ENCODE measurements at places on chromosomes 7 and 10.

GRCh38 chr7:1964913-1965578, 267.7 kb downstream of the MAD1L1 start:
- peaks cover 5% of the 10 kb centered on the region for H3K27me3 ChIP-seq
- peaks cover 54% of the 10 kb centered on the region for H3K36me3 ChIP-seq
- H3K4me1 ChIP-seq, result peaks cover 25% of the 10 kb centered on the region
- H3K27ac ChIP-seq, result no peak overlapping the region
- no peak overlapping the region for H3K4me3 ChIP-seq

DNA sequence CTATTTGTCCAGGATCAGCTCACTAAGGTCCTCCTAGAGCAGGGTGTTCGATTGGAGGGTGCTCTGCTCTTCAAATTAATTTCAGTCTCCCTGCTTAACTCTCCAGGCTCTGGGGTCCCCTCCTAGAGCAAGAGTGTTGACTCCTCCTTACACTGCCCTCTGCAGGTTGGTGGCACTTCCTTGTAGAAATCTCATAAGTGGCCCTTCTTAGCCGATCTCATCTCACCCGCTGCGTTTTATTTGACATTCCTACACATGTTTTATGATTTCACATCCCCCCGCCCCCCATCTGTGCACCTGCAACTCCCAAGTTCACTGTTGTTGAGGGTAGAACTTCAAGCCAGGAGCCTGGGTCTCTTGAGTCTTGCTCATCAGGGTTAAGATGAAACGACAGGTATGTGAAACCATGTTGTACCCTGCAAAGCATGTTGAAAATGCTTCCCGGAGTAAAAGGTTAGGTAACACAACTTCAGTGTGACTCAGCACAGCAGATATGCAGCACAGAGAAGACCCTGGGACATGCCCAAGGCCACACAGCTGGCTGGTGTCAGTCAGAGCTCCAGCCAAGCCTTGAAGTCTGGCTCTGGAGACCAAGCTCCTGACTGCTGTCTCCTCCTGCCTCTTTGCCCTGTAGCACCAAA, 171.2 kb downstream of the PRKAG2 start:
- H3K4me3 ChIP-seq, result no peak overlapping the region
- H3K4me1 ChIP-seq, result no peaks in the 10 kb centered on the region
- DNase-seq, result peak; percentile 27
- no peaks in the 10 kb centered on the region for H3K36me3 ChIP-seq
- no peaks in the 10 kb centered on the region for H3K27me3 ChIP-seq

- H3K4me1 ChIP-seq, result no peaks in the 10 kb centered on the region
- H3K27ac ChIP-seq, result no peak overlapping the region
- no peaks in the 10 kb centered on the region for H3K27me3 ChIP-seq
- no peaks in the 10 kb centered on the region for H3K36me3 ChIP-seq
These were observed 276.5 kb downstream of the HDAC9 start for GRCh38 chr7:18771834-18772566.

- peaks cover 3% of the 10 kb centered on the region for H3K36me3 ChIP-seq
- DNase-seq, result no peak
- no peaks in the 10 kb centered on the region for H3K27me3 ChIP-seq
- H3K4me3 ChIP-seq, result no peak overlapping the region
These were observed 36.1 kb downstream of the BTRC start for GRCh38 chr10:101389986-101390531.

DNA sequence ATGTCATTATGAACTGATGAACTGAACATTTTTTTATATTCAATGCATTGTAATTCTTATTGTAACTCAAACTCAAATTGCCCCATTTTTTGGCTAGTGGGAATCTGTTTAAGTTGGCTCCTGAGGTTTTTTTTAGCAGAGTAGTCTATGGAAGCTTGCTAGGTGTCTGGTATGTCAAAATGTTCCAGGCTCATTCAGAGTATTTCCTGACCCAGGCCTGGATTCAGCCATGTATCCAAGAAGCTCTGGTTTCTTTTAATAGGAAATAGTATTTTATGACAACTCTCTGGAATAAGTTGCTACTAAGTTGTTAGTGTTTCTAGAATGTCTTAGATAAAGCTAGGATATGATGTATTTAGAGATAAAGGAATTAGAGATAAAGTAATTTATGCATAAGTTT, 288.0 kb downstream of the ARL4A start:
- no peak for DNase-seq
- peaks cover 3% of the 10 kb centered on the region for H3K27me3 ChIP-seq
- no peaks in the 10 kb centered on the region for H3K4me1 ChIP-seq
- no peaks in the 10 kb centered on the region for H3K36me3 ChIP-seq
- no peak overlapping the region for H3K27ac ChIP-seq

DNA sequence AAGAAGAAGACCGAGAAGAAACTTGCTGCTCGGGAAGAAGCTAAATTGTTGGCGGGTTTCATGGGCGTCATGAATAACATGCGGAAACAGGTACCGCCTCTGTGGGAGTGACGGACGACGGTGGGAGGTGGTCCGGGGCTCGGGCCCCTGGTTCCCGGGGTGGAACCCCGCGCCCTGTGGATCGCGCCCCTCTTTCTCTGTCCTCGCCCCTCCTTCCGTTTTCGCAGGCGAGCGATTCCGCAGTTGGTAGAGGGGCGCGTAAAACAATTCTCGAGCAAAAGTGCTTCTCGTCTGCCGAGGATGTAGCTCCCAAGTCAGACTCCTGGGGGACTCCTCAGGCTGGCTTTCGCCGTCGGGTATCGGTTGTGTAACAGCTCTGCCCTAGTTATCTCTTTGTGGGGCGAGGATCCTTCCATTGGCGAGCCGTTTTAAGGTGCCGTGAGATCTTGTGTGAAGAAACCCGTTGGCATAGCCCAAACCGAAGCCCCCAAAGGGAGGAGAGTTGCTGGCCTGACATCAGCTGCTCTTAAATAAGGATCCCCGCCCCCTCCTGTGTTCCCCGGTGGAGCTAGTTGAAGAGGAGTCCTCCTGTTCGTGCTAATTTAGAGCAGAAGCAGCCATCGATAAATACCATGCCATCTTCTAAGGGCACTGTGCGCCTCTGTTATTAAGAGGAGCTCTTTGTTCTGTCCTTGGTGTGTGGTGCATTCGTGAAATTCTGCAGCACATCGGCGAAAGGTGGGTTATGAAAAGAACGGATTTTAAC, 655 bp downstream of the KLHL7 start:
- H3K4me1 ChIP-seq, result peaks cover 46% of the 10 kb centered on the region
- H3K36me3 ChIP-seq, result no peaks in the 10 kb centered on the region
- H3K27me3 ChIP-seq, result no peaks in the 10 kb centered on the region
- H3K27ac ChIP-seq, result peak overlapping the region; percentile 95

DNA sequence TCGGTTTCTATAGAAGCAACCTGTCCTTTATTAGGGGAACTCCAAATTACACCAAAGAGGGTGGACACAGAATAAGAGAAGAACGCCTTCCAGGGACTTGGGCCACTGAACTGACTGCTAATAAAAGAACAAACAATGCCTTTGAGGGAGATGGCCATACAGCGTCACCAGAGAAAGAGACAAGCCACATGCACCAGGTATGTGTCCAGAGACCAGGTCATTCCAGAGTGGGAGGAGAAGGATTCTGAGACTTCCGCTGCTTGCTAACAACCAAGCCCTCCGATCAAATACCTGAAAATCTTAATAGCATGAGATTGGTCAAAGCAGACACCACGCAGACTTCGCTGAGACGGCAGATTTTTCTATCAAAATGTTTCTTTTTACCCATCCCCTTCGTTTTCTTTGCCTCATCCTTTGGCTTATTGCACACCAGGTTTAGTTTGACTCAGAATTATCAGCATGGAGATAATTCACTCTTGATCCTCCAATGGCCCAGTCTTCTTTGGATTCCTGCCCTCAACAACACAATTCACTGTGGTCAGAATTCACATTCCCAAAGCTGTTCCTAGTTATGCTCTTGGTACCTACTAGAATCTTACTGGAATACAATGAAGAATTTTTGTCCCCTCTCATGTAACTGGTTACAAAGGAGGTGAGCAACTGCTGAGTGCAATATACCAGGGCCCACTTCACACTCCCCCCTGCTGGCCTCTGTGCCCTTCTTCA, 87.4 kb upstream of the DDC start:
- no peaks in the 10 kb centered on the region for H3K36me3 ChIP-seq
- H3K4me1 ChIP-seq, result no peaks in the 10 kb centered on the region
- no peak for DNase-seq
- H3K27ac ChIP-seq, result no peak overlapping the region
- H3K4me3 ChIP-seq, result no peak overlapping the region
- no peaks in the 10 kb centered on the region for H3K27me3 ChIP-seq

DNA sequence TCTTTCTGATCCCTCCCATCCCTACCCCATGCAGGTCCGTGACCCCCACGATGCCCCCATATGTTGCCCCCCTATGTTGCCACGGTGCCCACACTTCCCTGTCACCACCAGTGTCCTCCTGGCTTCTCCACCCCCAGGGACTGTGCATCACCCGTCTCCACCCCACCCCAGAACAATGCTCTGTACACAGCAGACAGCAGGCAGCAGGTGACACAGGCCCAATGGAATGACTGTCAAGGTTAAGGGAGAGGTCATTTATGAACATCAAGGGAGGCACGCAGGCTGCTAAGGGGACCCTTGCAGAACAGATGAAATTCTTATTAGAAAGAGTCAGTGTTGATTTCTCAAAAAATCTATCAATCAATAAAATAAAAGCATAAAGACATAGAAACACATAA, 71.5 kb downstream of the PARP12 start:
- DNase-seq, result no peak
- no peak overlapping the region for H3K27ac ChIP-seq
- no peak overlapping the region for H3K4me3 ChIP-seq
- no peaks in the 10 kb centered on the region for H3K4me1 ChIP-seq

- no peaks in the 10 kb centered on the region for H3K4me1 ChIP-seq
- H3K36me3 ChIP-seq, result no peaks in the 10 kb centered on the region
- DNase-seq, result no peak
- H3K27me3 ChIP-seq, result peaks cover 14% of the 10 kb centered on the region
- no peak overlapping the region for H3K27ac ChIP-seq
These were observed 39.7 kb upstream of the STEAP4 start for GRCh38 chr7:88346357-88346756.

DNA sequence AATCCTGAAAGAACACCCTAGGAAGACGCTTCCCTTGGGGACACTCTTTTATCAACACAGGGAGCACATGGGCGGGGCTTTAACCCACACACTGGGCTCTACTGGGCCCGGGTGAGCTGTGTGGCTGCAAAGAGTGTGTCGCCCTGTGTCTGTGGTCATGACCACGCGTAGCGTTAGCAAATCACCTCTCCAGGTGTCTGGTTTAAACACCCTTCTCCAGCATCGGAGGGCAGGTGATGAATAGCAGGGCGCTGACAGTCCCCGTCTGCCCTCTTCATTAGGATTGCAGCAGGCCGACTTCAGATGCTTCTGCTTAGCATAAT, 127.7 kb downstream of the ADARB2 start:
- peaks cover 42% of the 10 kb centered on the region for H3K27me3 ChIP-seq
- H3K27ac ChIP-seq, result no peak overlapping the region
- no peak for DNase-seq
- peaks cover 3% of the 10 kb centered on the region for H3K4me1 ChIP-seq

DNA sequence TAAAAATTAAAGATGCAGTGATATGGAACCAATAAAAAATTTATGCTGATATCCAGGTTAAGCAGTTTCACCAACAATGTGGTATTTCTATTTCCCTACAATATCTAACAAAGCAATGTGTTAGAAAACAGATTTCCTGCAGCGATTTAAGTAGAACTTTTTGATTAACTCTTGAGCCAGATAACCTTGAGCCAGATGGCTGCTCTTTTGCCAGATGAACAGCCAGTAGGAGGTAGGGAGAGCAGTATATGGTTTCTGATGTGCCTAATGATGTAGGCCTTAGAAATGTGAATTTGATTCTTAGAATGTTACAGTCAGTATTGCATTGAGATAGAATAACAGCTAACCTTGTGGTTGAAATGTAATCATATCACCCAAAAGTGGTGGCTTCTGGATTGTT, 31.1 kb downstream of the STAMBPL1 start:
- H3K27me3 ChIP-seq, result no peaks in the 10 kb centered on the region
- H3K4me3 ChIP-seq, result no peak overlapping the region
- peak overlapping the region; percentile 23 for H3K27ac ChIP-seq
- no peak for DNase-seq
- H3K4me1 ChIP-seq, result peaks cover 32% of the 10 kb centered on the region
